ENCODE measurements at places on chromosomes 11 and 22.

DNA sequence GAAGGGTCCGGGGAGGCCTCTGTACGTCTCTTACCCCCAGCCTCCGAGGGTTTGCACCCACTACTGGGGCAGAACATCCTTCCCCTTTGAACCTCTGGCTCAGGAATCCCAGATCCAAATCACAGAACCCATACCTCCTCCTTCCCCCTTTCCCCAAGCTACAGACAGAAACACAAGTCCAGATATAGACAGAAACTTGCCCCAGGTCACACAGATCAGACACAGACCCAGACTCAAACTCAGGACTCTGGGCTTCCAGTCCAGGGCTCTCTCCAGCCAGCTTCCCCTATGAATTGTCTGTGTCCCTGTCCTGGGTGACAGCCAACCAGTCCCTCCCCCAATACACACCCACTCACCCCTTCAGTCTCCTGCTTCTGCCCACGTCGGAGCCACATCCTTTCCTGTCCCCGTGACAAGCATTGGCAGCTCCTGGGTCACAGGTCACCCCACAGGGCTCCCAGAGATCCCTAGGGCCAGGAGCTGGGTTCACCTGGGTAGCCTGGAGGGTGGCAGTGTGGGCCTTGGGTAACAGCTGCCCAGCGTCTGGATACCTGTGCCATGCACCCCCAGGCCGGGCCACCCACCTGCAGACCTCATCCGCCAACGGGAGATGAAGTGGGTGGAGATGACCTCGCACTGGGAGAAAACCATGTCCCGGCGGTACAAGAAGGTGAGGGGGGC is 772 bp downstream of the TBC1D10C start:
- no peak for DNase-seq

DNA sequence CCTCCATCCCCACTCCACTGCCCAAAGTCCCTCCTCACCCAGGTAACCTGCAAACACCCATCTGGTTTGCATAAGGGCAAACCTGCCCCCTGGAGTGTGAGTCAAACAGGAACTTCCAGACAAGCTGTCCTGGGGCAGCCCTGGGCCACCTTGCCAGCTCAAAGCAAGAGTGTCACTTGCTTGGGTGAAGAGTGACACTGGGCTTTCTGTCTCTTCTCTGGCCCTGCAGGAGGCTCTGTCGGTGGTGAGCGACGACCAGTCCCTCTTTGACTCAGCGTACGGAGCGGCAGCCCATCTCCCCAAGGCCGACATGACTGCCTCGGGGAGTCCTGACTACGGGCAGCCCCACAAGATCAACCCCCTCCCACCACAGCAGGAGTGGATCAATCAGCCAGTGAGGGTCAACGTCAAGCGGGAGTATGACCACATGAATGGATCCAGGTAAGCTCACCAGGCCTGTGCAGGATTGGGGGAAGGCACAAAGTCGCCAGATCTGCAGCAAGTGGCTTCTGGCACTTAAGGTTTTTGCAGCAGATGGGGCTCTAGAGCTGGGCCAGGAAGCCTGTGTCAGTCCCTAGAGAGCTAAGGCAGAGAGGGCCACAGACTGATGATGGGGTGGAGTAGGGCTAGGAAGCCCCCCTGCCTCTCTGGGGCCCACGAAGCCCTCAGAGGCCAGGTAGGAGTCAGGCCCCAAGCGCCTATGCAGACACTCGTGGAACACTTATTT is 64.2 kb downstream of the FLI1 start:
- DNase-seq = no peak

GRCh38 chr11:9629064-9629463 is 34.8 kb upstream of the SWAP70 start:
- no peak for DNase-seq

- DNase-seq = no peak
Observed at GRCh38 chr11:10506008-10506370, 35.0 kb downstream of the RNF141 start.
